Retinal pigment epithelial cell (primary cell): ENCODE measurements at places on chromosomes 7 and 10.

GRCh38 chr7:113044394-113044793 is 42.2 kb downstream of the GPR85 start:
- peak; percentile 1 for DNase-seq

DNA sequence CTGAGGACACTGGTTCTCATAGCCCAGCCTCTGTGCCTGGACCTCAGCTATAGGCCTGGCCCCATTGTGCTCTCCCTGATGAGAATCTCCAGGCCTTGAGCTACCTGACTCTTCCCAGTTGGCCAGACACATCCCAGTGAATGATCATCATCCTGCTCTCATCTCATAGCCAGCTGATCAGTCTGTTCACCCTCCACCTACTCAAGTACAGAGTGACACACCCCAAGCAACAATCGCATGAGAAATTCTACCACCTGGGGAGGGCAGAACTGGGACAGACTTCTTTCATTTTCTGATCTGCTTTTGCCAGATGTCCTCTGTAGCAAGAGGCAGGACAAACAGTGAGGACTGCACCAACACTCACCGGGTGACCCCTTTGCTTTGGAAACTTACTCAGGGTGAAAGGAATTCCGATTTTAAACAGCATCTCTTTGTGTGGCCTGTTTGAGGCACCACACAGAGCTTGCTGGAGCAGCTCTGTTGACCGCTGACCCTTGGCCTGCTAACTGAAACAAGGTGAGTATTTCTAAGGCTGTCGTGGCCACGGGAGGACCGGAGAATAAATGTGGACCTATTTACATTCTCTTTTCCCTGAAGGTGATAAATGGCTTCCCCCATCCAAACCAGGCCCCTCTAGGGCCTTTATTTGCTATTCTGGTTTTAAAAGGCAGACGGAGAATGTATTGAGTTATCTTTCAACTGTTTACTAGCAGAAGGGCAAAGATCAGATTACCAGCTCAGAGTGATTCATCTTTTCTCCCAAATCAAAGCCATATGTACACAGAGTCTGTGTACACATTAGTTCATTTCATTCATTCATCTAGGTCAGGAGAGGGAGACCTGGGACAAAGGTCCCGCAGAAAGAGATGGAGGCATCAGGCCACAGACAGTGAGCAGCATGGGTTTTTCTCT is 181.4 kb upstream of the TNS3 start:
- DNase-seq, result no peak

DNA sequence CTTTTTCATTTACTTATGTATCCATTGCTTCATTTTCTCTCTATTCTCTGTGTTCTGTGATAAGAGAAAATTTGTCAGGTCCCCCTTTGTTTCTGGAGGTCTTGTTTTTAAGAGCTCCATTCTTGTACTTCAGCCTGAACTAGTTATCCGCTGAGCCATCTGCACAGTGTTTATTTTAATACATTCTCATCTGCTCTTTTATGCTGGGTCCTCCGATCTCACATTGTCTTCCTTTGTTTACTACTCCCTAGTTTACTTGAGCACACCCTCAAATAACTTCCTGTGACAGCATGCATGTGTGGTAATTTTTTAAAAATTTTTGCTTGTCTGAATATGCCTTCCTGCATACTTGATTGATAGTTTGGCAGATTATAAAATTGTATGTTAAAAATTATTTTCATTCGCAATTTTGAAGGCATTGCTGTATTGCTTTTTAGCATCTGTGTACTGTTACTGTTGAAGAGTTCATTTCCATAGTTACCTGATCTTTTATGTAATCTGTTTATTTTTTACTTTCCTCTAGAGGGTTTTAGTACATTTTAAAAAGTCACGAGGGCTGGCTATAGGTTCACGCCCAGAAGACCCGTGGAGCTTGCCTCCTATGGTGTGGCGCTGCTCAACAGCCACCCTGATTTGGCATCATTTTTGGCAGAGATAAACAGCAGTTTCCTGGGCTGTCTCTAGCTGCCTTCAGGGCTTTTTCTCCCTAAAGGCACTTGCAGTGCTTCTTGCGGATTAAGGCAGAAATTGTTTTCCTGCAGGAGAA is 31.9 kb downstream of the RSBN1L start:
- peak; percentile 18 for DNase-seq

GRCh38 chr7:2654059-2654458 is 22.3 kb downstream of the TTYH3 start:
- DNase-seq, result no peak

DNA sequence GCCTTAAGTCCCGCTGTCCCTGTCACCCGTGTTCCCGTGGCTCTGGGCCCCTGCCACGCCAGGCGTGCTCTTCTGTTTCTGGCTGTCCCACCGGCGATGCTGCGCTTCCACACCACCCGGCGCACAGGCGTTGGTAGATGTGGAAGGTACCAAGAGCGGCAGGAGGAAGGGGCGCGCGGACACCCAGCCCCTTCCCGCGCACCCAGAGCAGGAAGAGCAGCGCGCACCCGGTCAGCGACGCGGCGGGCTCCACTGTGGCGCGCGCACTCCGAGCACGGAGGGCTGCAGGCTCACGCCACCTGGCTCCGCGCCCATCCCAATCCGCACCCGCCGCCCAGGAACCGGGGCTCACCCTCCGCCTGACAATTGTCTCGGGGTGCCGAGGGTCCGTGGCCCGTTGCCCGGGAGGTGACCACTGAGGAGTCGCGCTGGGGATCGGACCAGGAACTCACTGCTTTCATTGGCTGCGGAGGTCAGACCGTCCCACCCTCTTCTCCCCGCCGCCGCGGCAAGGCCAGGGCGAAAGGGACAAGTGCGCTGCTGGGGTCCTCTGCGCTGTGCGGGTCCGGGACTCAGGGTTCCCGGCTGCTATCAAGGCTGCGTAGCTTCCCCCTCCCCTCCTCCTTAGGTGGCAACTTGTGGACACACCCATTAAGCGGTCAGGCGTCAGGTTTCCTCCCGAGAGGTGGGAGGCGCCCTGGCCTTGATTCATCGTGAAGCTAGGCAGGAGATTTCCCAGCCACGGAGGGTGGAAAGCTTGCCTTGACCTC is 121.6 kb upstream of the ZNF92 start:
- peak; percentile 45 for DNase-seq

DNA sequence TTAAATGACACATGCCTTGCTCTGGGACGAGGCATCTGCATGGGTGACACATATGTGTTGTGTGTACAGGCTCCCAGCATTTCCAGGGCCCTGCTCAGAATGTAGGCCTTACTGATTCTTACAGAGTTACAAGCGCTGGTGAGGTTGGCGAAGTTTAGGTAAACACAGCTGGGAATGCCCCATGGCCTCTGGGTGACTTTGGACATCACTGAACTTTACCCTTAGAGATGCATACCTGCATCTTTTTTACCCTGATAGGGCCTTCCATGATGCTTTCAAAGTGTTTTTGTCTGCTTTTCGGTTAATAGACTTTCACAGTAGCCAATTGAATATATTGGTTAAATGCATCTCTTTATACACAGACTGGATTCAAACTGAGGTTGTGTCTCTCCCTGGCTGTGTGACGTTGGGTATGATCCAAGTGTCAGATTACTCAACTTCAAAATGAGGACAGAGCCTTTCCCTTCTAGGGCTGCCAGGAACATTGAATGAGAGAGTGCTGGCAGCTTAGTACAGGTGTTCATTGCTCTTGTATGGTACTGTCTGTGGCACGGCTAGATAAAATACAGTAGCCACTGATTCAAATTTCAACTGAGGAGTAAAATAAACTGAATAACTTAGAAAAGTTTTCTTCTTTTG is 29.5 kb downstream of the EGFR start:
- DNase-seq, result no peak

DNA sequence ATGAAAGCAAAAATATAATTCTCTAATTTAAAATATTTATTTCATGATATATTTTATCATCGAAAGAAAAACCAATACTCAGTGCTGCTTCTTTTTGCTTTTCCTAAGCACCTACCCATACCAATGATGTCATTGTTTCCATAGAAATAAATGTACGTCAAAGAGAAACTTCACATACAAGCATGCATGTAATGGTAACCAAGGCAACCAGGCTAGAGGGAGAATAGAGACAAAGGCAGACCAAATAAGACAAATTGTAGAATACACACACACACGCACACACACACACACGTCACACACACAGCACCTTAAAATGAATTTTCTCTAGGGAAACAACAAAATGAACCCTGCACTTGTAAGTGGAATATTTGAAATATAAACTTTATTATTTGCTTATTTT is 75.5 kb downstream of the MACC1 start:
- DNase-seq, result no peak

DNA sequence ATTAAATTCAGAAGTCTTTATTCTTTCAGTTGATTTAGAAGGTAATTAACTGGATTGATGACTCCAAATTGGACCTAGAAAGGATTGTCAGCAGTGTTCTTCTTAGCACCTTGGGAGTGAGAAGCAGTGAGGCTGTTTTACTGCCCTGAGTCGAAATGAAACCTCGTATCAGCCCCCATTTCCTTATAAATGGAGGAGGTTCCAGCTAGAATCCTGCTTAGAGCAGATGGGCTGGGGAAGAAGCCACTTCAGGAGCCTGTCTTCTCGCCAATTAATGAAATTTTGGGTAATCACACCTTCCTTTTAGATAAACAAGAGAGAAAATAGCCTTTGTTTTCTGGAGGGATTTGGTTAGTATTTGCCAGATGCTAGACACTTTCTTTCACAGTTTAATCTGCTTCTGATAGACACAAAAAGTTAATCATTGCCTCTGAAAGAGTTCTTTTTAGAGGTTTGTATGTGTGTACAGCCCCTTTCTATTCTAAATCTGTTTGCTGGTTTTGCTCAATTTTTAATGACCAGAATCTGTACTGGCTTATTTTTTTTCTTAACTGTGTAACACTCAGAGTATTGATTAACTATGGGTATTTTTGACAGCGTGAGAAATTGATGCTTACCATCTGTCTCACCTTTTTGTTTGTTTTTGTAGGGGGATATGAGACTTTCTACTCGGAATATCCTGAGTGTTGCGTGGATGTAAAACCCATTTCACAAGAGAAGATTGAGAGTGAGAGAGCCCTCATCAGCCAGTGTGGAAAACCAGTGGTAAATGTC is 4.6 kb downstream of the DUSP5 start:
- no peak for DNase-seq

DNA sequence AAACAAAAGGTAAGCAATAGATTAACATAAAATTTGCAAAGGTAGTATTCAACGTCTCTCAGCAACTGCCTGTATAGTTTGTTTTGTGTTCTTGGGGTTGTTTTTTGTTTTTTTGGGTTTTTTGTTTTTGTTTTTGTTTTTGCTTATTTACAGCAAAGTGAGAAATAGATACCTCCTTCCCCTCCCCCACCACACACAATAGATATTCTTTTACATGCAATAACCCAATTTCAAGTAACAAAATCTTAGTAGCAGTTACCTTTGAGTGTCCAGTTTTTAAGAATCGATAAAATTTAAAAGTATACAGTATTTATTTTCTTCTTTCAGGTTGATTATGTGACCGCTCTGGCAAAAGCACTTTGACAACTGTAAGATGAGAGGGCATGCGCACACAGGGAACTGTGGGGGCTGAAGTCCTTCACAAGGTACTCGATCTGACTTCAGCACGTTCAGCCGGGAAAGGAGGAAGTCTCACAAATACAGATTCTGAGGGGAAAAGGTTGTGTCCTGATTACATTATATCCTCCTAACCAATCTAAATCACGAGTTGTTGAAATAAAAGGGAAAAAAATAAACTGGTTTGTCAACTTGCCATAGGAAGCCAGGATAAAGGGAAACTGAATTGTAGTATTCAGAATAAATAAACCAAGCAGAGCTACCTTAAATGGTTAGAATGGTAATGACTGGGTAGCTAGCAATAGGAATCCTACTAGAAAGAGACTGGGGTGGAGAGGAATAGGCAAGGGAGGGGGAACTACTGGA is 47.8 kb downstream of the CPEB3 start:
- no peak for DNase-seq

GRCh38 chr7:36526863-36527548 is 137.3 kb downstream of the ANLN start:
- DNase-seq, result peak; percentile 23
